ENCODE measurements at places on chromosomes 12 and 14. TPM values are rescaled to one million over a fixed set of nuclear protein-coding genes. Genes with fewer than 3 reads are reported as not detected.
A peak's percentile ranks its signal among the peaks of the same experiment; 100 is the strongest.

ACSS3 gene
- total RNA-seq = 19.3 TPM

CTSG gene
- total RNA-seq = not detected

ACSM4 gene
- not detected for total RNA-seq

TSPAN9 gene
- total RNA-seq = 19.0 TPM

SERPINA12 gene
- total RNA-seq = not detected

MYF5 gene
- not detected for total RNA-seq

HOXC5 gene
- not detected for total RNA-seq

GRCh38 chr14:60723116-60723906 is 840 bp downstream of the SIX4 start:
- peaks cover 3% of the 10 kb centered on the region for H3K4me1 ChIP-seq
- peak overlapping the region; percentile 92 for H3K27ac ChIP-seq
- H3K36me3 ChIP-seq = peaks cover 21% of the 10 kb centered on the region
- H3K27me3 ChIP-seq = no peaks in the 10 kb centered on the region
- H3K4me3 ChIP-seq = peak overlapping the region; percentile 96

DNA sequence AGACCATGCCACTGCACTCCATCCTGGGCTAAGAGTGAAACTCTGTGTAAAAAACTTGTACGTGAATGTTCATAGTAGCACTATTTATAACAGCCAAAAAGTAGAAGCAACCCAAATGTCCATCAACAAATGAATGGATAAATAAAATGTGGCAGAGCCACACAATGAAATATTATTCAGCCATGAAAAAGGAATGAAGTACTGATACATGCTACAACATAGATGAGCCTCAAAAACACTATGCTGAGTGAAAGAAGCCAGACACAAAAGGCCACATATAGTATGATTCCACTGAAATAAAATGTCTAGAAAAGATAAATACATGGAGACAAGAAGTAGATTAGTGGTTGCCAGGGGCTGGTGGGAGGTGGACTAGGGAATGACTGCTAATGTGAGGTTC is 72.8 kb downstream of the KSR2 start:
- DNase-seq = no peak
- H3K4me3 ChIP-seq = no peak overlapping the region
- no peaks in the 10 kb centered on the region for H3K4me1 ChIP-seq

DNA sequence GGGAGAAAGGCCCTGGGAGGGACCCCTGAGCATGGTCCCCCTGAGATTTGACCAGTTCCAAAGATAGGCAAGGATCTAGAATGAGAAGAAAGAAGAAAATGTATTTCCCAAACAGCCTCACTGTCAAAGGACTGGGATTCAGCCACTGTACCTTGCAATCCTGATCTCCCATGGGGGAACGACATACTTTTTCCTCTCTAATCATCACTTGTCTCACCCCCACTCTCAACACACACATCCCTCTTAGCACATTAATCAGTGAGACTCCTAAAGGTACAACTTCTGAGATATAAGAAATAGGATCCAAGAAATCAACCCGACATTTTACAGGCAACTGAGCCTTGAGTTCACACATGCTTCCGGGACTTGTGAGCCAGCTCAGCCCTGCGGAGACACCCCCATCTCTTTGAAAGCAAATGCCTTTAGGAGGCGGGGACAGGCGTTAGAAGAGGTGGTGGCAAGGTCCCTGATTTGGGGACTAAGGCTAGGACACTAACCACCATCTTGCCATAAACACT is 1.4 kb downstream of the MAP3K9 start:
- no peaks in the 10 kb centered on the region for H3K27me3 ChIP-seq
- H3K4me1 ChIP-seq = peaks cover 4% of the 10 kb centered on the region
- H3K4me3 ChIP-seq = no peak overlapping the region
- DNase-seq = peak; percentile 78
- H3K36me3 ChIP-seq = 0 out of 2 replicates have a peak, but pooled peaks cover 8% of the 10 kb centered on the region

GRCh38 chr12:6552140-6552551 is 3.7 kb downstream of the IFFO1 start:
- H3K27me3 ChIP-seq = no peaks in the 10 kb centered on the region
- peaks cover 2% of the 10 kb centered on the region for H3K4me1 ChIP-seq
- H3K27ac ChIP-seq = no peak overlapping the region
- peaks cover 32% of the 10 kb centered on the region for H3K36me3 ChIP-seq
- peak; percentile 25 for DNase-seq

DNA sequence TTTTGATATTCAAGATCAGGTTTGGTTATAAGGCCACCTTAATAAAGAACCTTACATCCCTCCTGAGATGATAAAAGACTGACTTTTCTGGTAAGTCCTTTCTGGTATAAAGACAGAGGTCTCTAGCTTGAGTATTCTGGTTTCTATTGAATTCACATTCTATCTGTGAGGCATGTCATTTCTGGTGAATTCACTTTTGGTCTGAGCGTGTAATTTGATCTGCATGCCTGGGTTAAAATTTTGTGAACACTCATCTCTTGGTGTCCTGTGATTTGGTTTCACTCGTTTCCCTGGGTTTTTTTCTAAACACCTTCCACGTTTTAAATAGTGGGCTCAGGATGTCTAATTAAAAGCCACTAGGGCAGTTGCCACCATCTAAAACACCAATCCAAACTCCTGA is 12.2 kb downstream of the EIF5 start:
- H3K36me3 ChIP-seq = peaks cover 37% of the 10 kb centered on the region
- H3K4me1 ChIP-seq = peaks cover 5% of the 10 kb centered on the region
- no peaks in the 10 kb centered on the region for H3K27me3 ChIP-seq
- H3K27ac ChIP-seq = no peak overlapping the region

DNA sequence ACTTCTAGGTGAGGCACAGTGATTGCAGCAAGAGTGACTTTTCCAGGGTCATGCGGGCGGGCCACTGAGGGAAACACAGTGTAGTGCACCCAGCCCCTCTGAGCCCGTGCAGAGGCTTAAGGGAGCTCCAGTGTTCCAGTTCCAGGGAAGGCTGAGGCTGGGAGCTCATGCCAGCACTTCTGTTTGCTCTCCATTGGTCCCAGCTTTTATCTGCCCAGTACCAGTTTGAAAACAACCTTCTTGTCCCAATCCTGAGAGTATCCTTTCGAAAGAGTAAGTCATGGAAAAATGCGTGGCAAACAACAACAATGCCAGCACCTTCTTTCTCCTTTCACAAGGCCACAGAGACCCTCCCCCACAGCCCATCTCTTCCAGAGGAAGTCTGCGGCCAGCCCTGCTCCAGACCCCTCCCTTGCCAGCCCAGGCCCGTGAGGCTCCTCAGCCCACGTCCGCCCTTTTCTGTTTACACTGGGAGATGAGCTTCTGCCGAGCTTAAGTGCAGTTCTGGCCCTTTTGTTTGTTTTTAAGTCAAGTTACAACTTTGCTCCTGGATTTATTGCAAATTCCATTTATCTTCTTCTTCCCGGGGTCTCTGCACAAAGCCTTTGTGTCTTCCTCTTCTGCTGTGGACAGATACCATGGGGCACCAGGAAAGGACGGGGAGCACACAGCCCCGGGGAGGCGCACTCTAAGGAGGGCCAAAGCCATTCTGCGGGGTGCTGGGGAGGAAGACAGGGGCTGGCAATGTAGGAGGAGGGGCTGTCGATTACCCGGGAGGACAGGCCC is 185.6 kb downstream of the ZFP36L1 start:
- H3K27ac ChIP-seq = no peak overlapping the region
- peak overlapping the region; percentile 44 for H3K4me3 ChIP-seq
- DNase-seq = no peak
- H3K4me1 ChIP-seq = no peaks in the 10 kb centered on the region

DNA sequence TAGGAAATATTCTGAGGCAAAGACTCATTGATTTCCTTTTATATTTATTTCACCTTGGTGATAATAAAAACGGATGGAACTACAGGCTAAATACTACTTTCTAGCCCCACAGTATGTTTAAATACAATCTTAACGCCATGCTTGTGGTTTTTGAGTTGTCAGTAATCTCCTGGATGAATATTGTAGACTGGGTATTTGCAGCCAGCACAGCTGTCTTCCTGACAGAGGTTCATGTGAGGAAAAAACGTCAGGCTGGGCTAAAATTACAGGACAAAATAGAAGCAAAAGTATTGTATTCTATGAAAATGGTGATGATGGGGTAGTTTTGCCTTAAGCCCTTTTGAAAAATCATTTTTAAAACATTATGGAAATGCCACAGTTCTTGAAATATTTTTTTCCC is 140.9 kb downstream of the CCDC91 start:
- no peaks in the 10 kb centered on the region for H3K4me1 ChIP-seq
- DNase-seq = no peak
- H3K36me3 ChIP-seq = peaks cover 11% of the 10 kb centered on the region

DNA sequence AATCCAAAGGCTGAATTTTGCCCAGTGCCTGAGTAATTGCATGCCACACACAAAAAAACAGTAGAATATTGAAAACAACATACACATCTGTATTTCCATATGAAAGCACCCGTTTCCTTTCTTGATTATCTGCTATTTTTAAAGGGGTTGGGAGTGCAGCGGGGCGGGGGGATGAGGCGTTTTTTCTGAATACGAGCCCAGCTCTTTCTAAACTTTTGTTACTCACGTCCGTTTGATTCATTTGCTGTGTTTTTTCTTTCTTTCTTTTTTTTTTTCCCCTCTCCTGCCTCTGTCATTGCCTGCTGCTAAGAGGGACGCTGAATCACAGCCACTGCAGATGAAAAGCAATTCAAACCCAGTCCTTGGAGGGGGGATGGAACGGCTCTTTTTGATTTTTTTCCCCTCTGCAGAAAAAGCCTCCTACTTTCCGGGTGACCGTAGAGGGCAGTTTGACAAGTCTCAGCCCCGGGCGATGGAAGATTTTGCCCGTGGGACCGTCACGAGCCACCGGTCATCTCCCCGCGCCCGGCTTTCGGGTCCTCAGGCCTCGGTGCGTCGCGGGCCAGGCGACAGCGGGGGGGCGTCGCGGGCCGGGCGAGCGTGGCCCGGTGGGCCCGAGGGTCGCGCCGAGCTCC is 572 bp upstream of the RASSF8 start:
- no peak for DNase-seq
- no peaks in the 10 kb centered on the region for H3K27me3 ChIP-seq
- peaks cover 3% of the 10 kb centered on the region for H3K36me3 ChIP-seq
- no peak overlapping the region for H3K27ac ChIP-seq
- no peaks in the 10 kb centered on the region for H3K4me1 ChIP-seq

GRCh38 chr12:16675438-16675837 is 69.5 kb upstream of the LMO3 start:
- H3K27ac ChIP-seq = no peak overlapping the region
- no peak for DNase-seq

- H3K4me3 ChIP-seq = no peak overlapping the region
- no peak for DNase-seq
- H3K36me3 ChIP-seq = peaks cover 7% of the 10 kb centered on the region
- H3K27me3 ChIP-seq = no peaks in the 10 kb centered on the region
- H3K4me1 ChIP-seq = no peaks in the 10 kb centered on the region
- no peak overlapping the region for H3K27ac ChIP-seq
These were observed 76.1 kb downstream of the LRIG3 start for GRCh38 chr12:58844161-58844560.
